ENCODE measurements at places on chromosomes 1 and 21.

DNA sequence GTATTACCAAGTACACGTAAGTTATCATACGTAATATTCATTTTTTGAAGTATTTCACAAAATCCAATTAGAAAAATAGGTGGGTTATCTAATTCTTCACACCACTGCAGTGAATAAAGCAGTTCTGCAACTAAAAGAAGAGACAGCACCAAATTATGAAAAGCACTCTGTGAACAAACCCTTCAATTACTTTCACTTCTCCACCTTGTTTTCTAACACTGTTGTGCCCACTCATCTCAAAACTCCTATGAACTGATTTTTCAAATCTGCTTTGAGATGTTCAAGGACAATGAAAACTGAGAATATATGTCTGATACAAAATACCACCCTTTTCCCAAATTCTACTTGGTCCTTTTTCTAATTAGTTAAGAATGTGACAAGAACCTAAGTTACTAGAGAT is 39.4 kb downstream of the LTN1 start:
- DNase-seq, result no peak

- no peak for DNase-seq
Measured at GRCh38 chr1:76759171-76759860, 108.0 kb upstream of the ST6GALNAC5 start.

GRCh38 chr1:70458131-70458530 is 47.1 kb downstream of the CTH start:
- DNase-seq, result no peak

DNA sequence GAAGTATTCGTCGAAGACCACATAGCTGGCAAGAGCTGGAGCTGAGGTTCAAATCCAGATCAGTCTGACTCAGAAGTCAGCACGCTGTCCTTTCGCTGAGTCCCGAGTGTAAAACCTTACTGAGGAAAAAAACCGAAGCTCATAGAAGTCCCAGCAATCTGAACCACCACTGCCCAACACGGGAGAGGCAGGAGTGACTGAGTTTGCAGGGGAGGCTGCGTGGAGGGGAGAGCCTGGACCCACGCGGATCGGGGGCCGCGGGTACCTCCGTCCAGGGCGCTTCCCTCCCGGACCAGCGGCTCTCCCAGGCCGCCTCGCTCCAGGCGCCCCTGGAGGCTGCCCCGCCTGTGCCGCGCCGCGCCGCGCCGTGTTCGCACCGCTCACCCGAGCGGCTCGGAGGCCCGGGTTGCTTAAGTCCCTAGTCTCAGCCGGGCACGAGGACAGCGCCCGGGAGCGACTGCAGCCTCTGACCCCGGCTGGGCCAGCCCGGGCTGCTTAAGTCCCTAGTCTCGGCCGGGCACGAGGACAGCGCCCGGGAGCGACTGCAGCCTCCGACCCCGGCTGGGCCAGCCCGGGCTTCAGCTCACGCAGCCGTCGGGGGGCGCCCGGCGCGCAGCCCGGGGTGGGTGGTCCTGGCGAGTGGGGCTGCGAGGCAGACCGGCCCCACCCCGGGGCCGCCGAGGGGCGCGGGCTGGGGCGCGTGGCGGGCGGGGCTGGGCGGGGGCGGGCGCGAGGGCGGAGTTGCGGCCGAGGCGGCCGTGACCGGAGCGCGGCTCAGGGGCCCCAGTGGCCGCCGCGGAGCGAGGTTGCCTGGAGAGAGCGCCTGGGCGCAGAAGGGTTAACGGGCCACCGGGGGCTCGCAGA is at the start of gene ADAMTSL4:
TSS of gene ADAMTSL4 (plus strand) at position 777 of the 864 bp plus-strand sequence. CDS start 2,881 bp downstream, outside the sequence.
- peak; percentile 40 for DNase-seq

DNA sequence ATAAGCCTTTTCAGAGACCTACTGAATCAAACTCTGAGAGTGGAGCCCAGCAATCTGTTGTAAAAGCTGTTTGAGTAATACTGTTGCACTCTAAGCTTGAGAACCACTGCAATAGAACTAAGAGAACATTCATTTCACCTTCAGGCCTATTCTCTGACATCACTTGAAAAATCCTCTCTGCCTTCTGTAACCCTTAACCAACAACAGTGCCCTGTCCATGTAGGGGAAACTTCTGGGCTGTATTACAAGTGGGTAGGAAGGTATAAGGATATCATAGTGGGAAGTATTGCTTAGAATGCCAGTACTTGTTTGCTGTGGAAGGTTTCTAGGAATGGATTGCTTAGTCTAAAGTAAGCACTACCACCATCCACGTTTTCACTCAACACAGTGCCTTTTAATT is 42.9 kb downstream of the SH3GLB1 start:
- DNase-seq, result no peak

GRCh38 chr21:38310646-38311485 is 54.1 kb downstream of the KCNJ15 start:
- no peak for DNase-seq

GRCh38 chr1:12244585-12244984 is 14.8 kb downstream of the VPS13D start:
- DNase-seq, result no peak

GRCh38 chr1:151479462-151479861 is 20.2 kb upstream of the POGZ start:
- no peak for DNase-seq

DNA sequence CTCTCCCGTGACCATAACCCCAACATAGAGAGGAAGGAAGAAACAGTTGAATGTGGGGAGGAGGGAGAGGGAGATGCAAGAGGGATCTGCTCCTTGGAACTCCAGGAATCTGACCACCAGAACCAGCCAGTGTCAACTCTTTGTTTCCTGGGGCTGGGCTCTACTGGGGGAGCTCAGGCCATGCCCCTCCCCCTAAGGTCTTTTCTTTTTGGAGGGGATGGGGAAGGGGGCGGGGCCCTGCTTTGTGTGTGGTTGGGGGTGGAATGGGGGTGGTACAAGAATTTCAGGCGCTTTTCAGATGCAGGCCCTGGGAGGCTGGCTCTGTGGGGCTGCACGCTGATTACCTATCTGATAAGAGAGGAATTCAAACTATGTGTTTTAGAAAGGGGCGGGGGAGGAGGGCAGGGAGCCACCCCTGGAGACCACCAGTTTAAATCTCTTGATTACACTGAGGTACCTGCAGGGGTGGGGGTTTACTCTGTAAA is 8.3 kb downstream of the LIN28A start:
- DNase-seq, result no peak

- no peak for DNase-seq
Measured at GRCh38 chr1:158089925-158090637, 90.6 kb upstream of the CD1D start.

- DNase-seq, result no peak
Measured at GRCh38 chr1:205454903-205455335, 926 bp downstream of the BLACAT1 start.

- no peak for DNase-seq
Measured at GRCh38 chr1:63912643-63913042, 138.8 kb downstream of the ROR1 start.

GRCh38 chr1:33715195-33715811 is 148.6 kb upstream of the HMGB4 start:
- no peak for DNase-seq

DNA sequence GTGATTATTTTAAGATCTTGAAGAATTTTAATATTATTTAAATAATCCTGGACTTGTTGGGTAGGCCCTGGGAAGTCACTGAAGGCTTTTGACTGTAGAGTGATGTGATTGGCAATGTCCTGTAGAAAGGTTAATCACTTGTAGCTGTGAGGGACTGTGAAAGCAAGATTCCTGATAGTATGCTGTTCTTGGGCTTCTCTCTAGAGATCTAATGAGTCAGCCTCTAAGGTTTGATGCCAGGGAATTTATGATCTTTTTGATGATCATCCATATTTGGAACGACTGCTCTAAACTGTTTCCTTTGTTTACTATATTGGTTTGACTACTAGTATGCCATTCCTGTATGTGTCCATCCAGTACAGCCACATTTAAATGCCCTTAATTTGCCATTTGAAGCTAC is 56.5 kb downstream of the CAMSAP2 start:
- DNase-seq, result no peak

DNA sequence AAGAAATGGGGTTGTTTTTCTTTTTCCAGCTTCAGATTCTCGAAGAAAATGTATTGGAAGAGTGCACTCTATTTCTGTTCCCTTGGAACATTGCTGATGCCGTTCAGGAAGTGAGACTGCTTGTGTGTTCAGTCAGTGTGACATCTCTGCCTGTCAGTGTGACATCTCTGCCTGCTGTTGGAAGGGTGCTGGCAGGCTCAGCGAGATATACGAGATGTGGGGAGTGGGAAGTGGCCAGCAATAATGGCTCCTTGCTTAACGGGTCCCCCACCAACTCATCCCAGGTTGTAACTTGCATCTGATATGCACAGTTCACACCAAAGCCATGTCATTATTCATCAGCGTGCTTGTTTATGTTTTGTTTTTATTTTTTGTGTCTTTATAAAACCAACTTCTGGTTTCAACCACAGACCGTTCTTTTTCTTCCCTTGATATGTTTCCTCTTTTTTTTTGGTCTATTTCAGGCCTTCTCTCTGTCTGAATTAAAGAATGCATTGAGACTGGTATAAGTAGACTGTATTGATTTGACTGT is 145.4 kb downstream of the GALNT2 start:
- DNase-seq, result no peak

GRCh38 chr1:40625076-40625475 is 40.4 kb downstream of the RIMS3 start:
- peak; percentile 18 for DNase-seq

GRCh38 chr1:12170263-12170671 is 3.5 kb downstream of the TNFRSF1B start:
- no peak for DNase-seq

DNA sequence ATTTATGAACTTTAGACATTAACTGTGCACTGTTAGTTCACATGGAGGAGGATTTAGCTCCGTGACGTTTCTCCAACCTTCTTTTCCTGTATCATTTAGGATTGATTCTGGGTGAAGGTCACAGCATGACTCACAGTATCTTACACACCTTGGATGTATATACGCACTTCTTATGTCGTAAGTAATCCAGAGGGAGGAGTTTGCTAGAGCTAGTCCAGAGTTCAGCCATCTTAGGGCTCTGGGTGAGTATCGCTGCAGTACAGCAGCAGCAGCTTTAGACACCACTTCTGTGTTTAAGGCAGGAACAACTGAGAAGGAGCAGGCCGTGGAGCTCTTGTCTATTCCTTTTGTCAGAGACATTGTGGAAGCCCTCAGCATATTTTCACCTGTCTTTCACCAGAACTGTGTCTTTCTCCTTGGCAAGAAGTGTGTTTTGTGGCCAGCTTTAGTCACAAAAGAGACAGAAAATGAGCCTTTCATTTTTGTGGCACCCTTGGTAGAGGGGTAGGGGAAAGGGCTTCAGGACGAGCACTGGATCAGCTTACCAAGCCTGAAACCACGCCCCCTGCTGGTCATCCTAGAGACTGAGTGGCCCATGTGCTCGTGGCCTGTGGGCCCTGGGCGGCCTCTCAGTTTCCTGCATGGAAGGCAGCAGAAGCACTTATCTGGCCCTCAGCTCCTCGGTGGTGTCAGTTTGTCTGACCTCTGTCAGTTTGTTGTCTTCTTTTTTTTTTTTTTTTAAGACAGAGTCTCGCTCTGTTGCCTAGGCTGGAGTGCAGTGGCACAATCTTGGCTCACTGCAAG is 64.0 kb downstream of the ADARB1 start:
- peak; percentile 70 for DNase-seq

GRCh38 chr1:8763888-8764287 is 53.6 kb downstream of the RERE start:
- DNase-seq, result no peak

DNA sequence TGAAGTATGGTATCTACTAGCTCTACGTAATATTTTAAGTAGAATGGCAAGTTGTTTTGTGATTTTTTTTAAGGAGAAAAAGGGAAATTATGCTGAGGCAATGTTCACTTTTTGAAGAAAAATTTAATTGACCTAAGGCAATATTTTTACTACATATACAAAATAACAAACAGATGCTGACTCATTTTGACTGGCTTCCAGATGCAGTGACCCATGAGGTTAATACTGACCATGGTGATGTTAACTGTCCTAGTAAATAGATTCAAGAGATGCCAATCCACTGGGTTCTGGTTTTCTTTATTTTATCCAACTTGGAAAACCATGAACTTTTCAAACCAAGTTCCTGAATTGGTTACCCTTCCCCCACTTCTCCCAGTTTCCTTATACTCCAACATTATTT is 154.9 kb downstream of the CRB1 start:
- no peak for DNase-seq

DNA sequence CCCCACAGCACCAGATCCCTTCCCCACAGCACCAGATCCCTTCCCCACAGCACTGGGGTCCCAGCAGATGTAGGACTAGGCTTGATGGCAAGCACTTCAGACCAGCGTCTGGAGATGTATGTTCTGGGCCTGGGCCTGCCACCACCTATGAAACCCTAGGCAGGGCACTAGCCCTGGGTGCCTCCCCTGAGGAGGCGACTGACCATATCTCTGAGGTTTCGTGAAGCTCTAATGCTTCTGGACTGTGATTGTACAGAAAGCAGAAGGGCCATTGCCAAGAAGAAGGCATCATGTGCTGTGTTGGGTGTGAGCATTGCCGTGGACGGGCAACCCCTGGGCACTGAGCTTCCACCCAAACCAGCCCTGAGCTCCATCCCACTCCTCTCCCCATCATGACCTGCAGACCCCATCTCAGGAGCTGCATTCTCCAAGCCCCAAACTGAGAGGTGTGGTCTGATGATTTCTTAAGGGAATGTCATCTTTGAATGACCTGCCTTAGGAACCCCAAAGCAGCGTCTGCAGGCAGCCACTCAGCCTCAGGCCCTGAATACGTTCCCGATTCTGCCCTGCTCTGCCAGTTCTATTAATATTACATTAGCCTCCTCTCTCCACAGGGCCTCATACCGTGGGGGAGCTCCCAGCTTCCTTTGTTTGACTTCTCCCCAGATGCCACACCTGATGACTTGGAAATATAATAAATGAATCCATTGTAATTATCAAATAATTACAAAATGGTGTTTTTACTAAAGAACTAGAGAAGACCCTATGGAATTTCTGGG is 163.4 kb downstream of the TRIM33 start:
- no peak for DNase-seq

DNA sequence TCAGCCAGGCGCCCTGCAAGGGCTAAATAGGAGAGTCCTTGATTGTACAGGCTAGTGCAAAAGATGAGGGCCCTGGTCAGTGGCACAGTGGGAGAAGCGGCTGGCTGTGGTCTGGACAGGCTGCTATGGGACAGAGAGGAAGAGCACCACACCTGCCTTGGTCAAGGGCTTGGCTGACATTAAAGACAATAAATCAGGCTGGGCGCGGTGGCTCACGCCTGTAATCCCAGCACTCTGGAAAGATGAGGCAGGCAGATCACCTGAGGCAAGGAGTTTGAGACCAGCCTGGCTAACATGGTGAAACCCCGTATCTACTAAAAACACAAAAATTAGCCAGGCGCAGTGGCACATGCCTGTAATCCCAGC is 62.9 kb downstream of the NID1 start:
- no peak for DNase-seq

DNA sequence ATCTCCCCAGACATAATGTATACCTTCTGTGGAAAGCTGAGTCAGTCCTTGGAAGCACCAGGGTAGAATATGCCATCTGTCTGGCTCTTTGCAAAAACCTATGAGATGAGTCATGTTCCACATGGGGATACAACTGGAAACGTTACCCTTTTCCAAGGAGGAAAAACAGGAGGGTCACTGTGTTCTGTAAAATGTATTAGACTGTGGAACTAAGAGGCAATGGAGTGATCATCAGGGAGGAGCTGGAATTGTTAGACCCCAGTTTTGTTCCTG is 16.1 kb upstream of the PSMD4 start:
- no peak for DNase-seq

Measured in CD4-positive, alpha-beta T cell treated with Interleukin-12 subunit alpha and Interleukin-12 subunit beta, for 1 hour (primary cell).